Hepatocyte (in vitro differentiated cells): ENCODE measurements at places on chromosomes 4 and X. TPM values are rescaled to one million over a fixed set of nuclear protein-coding genes. Genes with fewer than 3 reads are reported as not detected.

GRCh38 chr4:64402684-64403083 lies 6.6 kb downstream of the TECRL start:
- no peaks in the 10 kb centered on the region for H3K27me3 ChIP-seq
- H3K36me3 ChIP-seq = no peaks in the 10 kb centered on the region
- no peaks in the 10 kb centered on the region for H3K4me1 ChIP-seq
- no peak overlapping the region for H3K4me3 ChIP-seq
- no peak for DNase-seq

DNA sequence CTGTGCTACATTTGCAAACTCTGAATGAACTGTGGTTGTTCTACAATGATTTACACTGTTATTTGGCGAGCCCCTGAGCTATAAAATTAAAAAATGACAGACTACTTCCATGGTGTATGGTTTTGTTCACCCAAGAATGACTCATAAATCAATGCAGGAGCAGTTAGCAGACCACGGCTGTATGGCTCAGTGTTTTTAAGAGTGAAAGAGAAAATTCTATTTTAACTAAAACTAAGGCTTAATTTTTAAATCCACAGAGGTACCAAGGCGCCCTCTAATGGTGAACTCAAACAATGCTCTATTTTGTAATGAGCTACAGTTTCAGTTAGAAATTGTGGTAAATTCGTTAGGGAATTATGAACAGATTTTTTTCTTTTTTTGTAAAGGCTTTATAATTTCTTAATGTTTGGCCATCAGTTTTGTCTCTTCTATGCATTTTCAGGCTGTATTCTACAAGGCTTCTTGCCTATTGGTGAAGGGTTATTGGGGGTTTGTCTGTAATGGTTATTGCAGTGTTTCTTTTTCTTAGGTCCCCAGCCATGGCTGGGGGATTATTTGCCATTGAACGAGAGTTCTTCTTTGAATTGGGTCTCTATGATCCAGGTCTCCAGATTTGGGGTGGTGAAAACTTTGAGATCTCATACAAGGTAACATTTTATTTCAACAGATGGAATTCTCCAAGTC lies 32.5 kb downstream of the HMGB2 start:
- H3K36me3 ChIP-seq = no peaks in the 10 kb centered on the region
- H3K4me3 ChIP-seq = no peak overlapping the region
- DNase-seq = peak; percentile 51
- H3K27ac ChIP-seq = no peak overlapping the region

- DNase-seq = no peak
- no peaks in the 10 kb centered on the region for H3K4me1 ChIP-seq
- H3K36me3 ChIP-seq = no peaks in the 10 kb centered on the region
- H3K27me3 ChIP-seq = no peaks in the 10 kb centered on the region
Observed at GRCh38 chr4:15501941-15502340, 32.3 kb downstream of the CC2D2A start.

- H3K27ac ChIP-seq = no peak overlapping the region
- DNase-seq = no peak
- no peaks in the 10 kb centered on the region for H3K36me3 ChIP-seq
- peaks cover 4% of the 10 kb centered on the region for H3K4me1 ChIP-seq
- H3K4me3 ChIP-seq = no peak overlapping the region
- H3K27me3 ChIP-seq = no peaks in the 10 kb centered on the region
Observed at GRCh38 chrX:118493016-118493415, 2.6 kb upstream of the DOCK11 start.

Gene CCDC110
- 0.73 and 3.0 TPM in 2 replicates for total RNA-seq

DNA sequence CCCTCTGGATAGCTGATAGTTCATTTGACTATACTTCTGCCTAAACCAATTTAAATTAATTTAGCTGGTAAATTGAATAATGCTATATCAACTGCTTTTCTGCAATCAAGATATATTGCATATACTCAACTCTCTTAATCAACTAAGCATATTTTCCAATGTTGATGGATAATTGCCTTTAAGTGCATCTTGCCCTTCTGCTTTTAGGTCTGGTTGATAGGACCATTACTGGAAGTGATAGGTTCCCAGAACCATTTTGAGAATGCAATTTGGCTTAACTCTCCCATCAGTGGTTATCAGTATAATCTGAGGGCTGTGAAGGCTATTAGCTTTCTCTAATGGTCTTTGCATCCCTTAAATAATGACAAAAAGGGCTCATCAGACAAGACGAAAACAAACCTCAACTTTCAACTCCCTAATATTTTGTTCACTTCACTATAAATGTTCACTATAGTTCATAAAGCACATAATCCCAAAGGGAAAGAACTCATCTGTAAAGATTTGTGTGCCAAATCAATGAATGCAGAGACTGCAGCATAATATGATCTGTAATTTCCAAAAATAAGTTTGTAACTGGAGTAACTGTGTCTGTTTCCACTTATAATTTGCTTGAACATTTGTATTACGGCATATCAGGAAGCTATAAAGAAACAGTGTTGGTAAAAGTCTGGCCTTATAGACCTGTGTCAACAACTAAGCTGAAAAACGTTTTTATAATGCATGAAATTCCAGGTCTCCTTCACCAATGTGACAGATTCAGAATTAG lies 273.6 kb downstream of the FBXO8 start:
- DNase-seq = no peak
- no peaks in the 10 kb centered on the region for H3K27me3 ChIP-seq
- peak overlapping the region; percentile 64 for H3K27ac ChIP-seq
- H3K36me3 ChIP-seq = no peaks in the 10 kb centered on the region

- H3K27me3 ChIP-seq = no peaks in the 10 kb centered on the region
- H3K27ac ChIP-seq = no peak overlapping the region
- H3K4me1 ChIP-seq = no peaks in the 10 kb centered on the region
- no peak overlapping the region for H3K4me3 ChIP-seq
Observed at GRCh38 chr4:52560844-52561280, 98.2 kb downstream of the USP46 start.

- no peaks in the 10 kb centered on the region for H3K36me3 ChIP-seq
- peak overlapping the region; percentile 94 for H3K27ac ChIP-seq
- DNase-seq = no peak
- no peaks in the 10 kb centered on the region for H3K27me3 ChIP-seq
- peak overlapping the region; percentile 95 for H3K4me3 ChIP-seq
Observed at GRCh38 chr4:110196871-110197528, 1.4 kb downstream of the ELOVL6 start.

DNA sequence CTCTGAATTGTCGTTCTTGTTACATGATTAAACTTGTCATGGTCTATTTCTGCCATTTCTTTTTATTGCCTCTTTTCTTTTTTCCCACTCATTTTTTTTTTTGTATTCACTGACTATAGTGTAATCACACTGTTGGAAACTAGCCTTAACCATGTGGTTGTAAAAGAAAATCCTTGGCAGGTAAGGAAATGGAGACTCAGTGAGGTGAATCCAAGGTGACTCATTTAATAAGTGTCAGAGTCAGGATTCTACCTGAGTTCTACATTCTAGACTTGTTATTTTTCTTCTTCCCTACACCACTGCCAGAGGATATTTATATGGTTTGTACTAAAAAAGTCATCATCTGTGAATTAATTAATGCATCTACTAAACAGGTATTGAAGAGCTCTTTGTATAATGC lies 152.2 kb downstream of the CBLL2 start:
- H3K27ac ChIP-seq = no peak overlapping the region
- H3K4me3 ChIP-seq = no peak overlapping the region
- no peaks in the 10 kb centered on the region for H3K4me1 ChIP-seq
- no peaks in the 10 kb centered on the region for H3K27me3 ChIP-seq

DNA sequence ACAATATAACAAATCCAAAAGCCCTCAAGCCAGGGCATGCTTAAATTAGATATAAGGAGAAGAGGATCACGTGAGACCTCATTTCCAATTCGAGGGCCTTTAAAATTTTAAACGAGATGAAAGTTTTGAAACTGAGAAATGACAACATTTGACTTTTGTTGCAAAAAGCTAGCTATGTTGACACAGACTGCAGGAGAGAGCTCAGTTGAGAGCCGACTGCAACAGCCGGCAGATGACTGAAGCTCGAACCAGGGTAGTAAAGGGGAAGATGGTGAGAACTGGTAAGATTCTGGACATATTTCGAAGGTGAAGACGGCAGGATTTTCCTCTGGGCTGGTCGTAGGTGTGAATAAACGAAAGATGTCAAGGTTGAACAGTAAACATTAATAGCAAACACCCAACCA lies 773 bp downstream of the PRMT9 start:
- peak overlapping the region; percentile 94 for H3K27ac ChIP-seq
- no peaks in the 10 kb centered on the region for H3K27me3 ChIP-seq
- H3K4me1 ChIP-seq = peaks cover 4% of the 10 kb centered on the region
- peak overlapping the region; percentile 27 for H3K4me3 ChIP-seq
- peak; percentile 41 for DNase-seq

Gene LAP3
- 75.5 and 76.4 TPM in 2 replicates for total RNA-seq

- H3K4me1 ChIP-seq = peaks cover 9% of the 10 kb centered on the region
- no peaks in the 10 kb centered on the region for H3K27me3 ChIP-seq
- DNase-seq = no peak
- peak overlapping the region; percentile 34 for H3K27ac ChIP-seq
- H3K36me3 ChIP-seq = no peaks in the 10 kb centered on the region
Observed at GRCh38 chr4:109183931-109184490, 118.4 kb downstream of the COL25A1 start.

GRCh38 chrX:148915474-148915873 lies 415.1 kb downstream of the AFF2 start:
- H3K27me3 ChIP-seq = no peaks in the 10 kb centered on the region
- H3K36me3 ChIP-seq = no peaks in the 10 kb centered on the region
- no peak overlapping the region for H3K4me3 ChIP-seq
- H3K4me1 ChIP-seq = no peaks in the 10 kb centered on the region
- DNase-seq = no peak

DNA sequence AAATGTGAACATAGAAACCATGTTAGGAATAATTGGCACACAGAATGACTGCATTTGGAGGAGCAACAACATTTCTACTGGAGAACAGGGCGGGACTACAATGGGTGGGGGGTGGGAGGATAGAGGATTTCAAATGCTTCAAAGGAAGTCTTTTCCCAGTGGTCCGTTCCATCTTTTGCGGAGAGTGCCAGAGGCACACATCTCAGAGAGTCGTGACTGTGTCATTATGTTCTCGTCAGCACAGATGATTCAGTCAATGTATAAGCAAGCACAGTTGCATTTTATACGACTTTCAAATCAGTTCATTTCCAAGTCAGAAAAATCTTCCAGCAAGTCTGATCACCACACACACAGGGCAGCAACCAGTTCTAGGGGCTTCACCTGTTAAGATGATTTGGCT lies 22.7 kb upstream of the GPR50 start:
- H3K4me3 ChIP-seq = no peak overlapping the region
- H3K4me1 ChIP-seq = no peaks in the 10 kb centered on the region
- no peak overlapping the region for H3K27ac ChIP-seq
- DNase-seq = no peak
- H3K27me3 ChIP-seq = no peaks in the 10 kb centered on the region
- no peaks in the 10 kb centered on the region for H3K36me3 ChIP-seq

DNA sequence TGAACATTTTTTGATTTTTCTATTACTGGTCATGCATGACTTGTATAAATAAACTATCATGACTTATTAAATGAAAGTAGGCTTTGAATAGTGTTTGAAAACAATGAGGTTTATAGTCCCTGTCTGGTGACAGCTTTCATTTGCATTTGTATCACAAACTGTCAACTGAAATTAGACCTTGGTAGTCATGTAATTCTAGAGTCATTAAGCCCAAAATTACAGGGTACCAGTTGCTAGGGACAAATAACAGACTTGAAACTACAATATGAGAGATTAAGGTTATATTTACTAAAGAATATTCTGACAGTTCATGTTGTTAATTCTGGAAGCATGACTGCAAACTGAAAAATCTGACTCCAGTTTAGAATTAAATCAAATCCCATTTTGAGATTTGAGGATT lies 9.2 kb upstream of the VAMP7 start:
- DNase-seq = no peak
- H3K36me3 ChIP-seq = no peaks in the 10 kb centered on the region
- H3K4me1 ChIP-seq = no peaks in the 10 kb centered on the region
- H3K4me3 ChIP-seq = no peak overlapping the region
- no peaks in the 10 kb centered on the region for H3K27me3 ChIP-seq

- peak; percentile 70 for DNase-seq
- H3K4me1 ChIP-seq = no peaks in the 10 kb centered on the region
- peak overlapping the region; percentile 35 for H3K4me3 ChIP-seq
Observed at GRCh38 chrX:139204898-139205667, 325.5 kb upstream of the F9 start.

DNA sequence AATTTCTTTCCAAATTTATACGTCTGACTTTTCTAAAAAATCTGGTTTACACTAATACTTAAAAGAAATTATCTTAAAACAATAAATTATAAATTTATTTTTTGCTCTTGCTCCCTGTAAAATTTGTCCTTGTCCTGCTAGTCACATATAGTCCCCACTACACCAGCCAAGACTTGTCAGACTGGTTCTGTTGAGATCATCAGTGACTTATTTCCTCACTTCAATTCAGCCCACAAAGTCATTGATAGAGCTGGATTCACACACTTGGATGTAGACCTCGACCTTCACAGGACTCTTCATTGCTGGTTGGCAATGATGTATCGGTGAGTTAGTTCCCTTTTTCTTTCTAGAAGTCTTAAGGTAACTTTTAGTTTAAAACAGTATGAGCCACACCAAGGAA lies at the start of gene TMPRSS11E:
Gene TMPRSS11E (plus strand): TSS at position 263 of the 400 bp plus-strand sequence. CDS start 50 bp downstream, at position 313.
- no peak within 1 kb of the TSS for H3K4me3 ChIP-seq
- H3K27ac ChIP-seq = no peak within 1 kb of the TSS
- H3K36me3 ChIP-seq = no peaks in the 10 kb centered on the region
- no peaks in the 10 kb centered on the region for H3K27me3 ChIP-seq
- H3K4me1 ChIP-seq = peaks cover 2% of the 10 kb centered on the region

Gene ARL9
- 1.4 TPM in 1 of 2 replicates, not detected in the other for total RNA-seq

DNA sequence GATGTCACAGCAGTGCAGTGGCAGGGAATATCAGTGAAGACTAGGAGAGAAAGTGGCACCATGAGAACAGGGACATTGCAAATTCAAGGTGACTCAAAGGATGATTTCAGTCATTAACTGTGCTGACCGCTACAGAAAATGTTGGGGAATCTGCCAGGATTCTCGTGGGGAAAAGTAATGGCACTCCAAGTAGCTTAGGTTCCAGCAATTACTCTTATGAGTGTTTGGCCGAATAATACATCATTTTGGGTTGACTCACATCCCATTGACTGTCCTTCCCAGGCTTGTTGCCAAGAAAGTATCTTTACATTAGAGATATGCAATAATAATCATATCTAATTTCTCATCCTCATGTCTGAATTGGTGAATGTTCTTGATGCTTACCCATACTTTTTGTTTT lies 1411.1 kb upstream of the PCDH7 start:
- H3K4me3 ChIP-seq = no peak overlapping the region
- H3K4me1 ChIP-seq = no peaks in the 10 kb centered on the region
- H3K27me3 ChIP-seq = no peaks in the 10 kb centered on the region
